Activated CD4-positive, alpha-beta T cell treated with anti-CD3 and anti-CD28 coated beads, Interleukin-2, amount 10 ng/mL, durations not matched to agents 24 days and 14 days (primary cell): ENCODE measurements at places on chromosomes 5 and 9. TPM values are rescaled to one million over a fixed set of nuclear protein-coding genes. Genes with fewer than 3 reads are reported as not detected.

LCN1 gene
- not detected in 2 replicates for total RNA-seq

GRCh38 chr5:87347272-87347671 lies 65.5 kb downstream of the CCNH start:
- DNase-seq: no peak
- H3K4me1 ChIP-seq: peaks cover 4% of the 10 kb centered on the region
- H3K27ac ChIP-seq: no peak overlapping the region
- H3K27me3 ChIP-seq: no peaks in the 10 kb centered on the region
- H3K36me3 ChIP-seq: peaks cover 35% of the 10 kb centered on the region

GRCh38 chr5:56612759-56613158 lies 202.6 kb upstream of the MAP3K1 start:
- H3K4me1 ChIP-seq: peaks cover 75% of the 10 kb centered on the region
- H3K27ac ChIP-seq: peak overlapping the region; percentile 87
- H3K36me3 ChIP-seq: peaks cover 27% of the 10 kb centered on the region
- DNase-seq: peak; percentile 85
- no peaks in the 10 kb centered on the region for H3K27me3 ChIP-seq

STK32A gene
- not detected in 2 replicates for total RNA-seq
